Right lobe of liver (tissue), 6 donors: ENCODE measurements at places on chromosomes 12 and 14.
A peak's percentile ranks its signal among the peaks of the same experiment; 100 is the strongest.

DNA sequence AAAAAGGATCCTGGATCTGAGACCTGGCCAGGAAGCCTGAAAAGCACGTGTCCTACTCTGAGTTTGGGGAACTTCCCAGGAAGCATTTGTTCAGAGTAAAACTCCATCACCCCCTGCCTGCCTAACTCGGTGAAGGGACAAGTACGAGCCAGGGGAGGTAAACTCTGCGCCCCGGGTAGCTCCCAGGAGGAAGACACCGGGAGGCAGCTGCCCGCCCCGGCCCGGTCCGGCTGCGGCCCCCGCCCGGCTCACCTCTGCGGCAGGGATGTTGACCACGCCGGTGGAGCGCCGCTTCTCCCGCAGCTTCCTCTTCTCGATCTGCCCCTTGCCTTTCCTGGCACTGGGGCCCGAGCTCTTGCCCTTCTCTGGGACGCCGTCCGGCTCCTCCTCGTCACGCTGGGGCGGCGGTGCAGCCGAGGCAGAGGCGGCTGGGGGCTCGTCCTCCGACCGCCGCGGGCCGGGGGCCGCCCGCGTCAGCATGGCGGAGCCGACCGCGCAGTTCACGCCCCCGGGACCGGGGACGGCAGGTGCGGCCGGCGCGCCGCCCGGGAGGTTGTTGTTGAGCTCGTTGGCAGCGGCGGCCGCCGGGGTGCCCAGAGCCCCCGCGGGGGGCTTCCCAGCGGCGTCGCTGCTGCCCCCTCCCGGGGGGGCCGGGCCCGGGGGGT lies 1.2 kb downstream of the PAWR start:
- H3K27ac ChIP-seq: peak overlapping the region; percentile 89
- peak; percentile 73 for DNase-seq
- peak overlapping the region; percentile 81 for H3K4me3 ChIP-seq
- no peaks in the 10 kb centered on the region for H3K36me3 ChIP-seq

- H3K4me3 ChIP-seq: no peak overlapping the region
- H3K27me3 ChIP-seq: no peaks in the 10 kb centered on the region
- H3K36me3 ChIP-seq: no peaks in the 10 kb centered on the region
Observed at GRCh38 chr14:91830777-91831176, 36.6 kb downstream of the TC2N start.

DNA sequence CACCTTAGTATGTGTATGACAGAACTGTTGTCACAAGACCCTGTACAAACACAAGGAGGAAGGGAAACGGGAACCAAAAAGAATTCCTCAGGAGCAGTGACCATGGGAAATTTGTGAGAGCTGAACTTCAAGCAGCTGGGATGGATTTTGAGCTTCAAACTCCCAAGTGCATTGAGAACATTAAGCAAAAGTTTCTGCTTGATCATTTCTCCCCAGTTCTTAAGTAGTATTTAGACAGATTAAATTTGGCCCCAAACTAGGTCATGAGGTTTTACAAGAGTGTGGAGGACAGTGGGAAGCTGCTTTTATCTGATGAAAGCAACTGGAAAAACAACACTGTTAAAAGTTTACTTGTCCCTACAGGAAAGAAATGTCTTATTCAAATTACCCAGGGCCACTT lies 206.0 kb upstream of the DCN start:
- no peak for DNase-seq
- no peaks in the 10 kb centered on the region for H3K4me1 ChIP-seq
- no peaks in the 10 kb centered on the region for H3K36me3 ChIP-seq
- no peak overlapping the region for H3K27ac ChIP-seq
- H3K27me3 ChIP-seq: no peaks in the 10 kb centered on the region

GRCh38 chr14:72818998-72819397 lies 74.9 kb downstream of the DPF3 start:
- H3K27me3 ChIP-seq: no peaks in the 10 kb centered on the region
- no peak overlapping the region for H3K4me3 ChIP-seq
- no peak overlapping the region for H3K27ac ChIP-seq
- no peaks in the 10 kb centered on the region for H3K36me3 ChIP-seq

DNA sequence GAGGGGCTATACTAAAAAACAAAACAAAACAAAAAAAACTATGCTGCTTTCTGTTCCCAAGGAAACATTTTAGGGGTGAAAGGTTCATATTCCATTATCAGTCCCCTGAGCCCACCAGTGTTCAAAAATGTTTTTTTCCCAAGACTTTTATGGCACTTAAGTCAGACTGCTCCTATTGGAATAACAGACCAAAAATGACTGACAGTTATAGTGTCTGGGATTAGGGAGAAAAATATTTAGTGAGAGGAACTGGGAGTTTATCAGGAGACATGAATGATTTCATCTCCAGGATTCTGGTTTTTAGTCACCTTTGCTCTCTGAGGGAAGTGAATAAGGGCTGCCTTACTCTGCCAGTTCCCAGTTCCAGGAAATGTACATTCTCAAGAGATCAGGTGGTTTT lies 68.0 kb downstream of the PDE3A start:
- no peak overlapping the region for H3K27ac ChIP-seq
- H3K4me3 ChIP-seq: no peak overlapping the region
- no peaks in the 10 kb centered on the region for H3K27me3 ChIP-seq
- no peaks in the 10 kb centered on the region for H3K36me3 ChIP-seq
- H3K4me1 ChIP-seq: no peaks in the 10 kb centered on the region

- H3K4me3 ChIP-seq: peak overlapping the region; percentile 47
- no peaks in the 10 kb centered on the region for H3K27me3 ChIP-seq
- no peaks in the 10 kb centered on the region for H3K36me3 ChIP-seq
- DNase-seq: no peak
- no peaks in the 10 kb centered on the region for H3K4me1 ChIP-seq
Observed at GRCh38 chr12:75390156-75390898, 562 bp upstream of the GLIPR1L2 start.

GRCh38 chr12:105878964-105879363 lies 259.8 kb downstream of the NUAK1 start:
- no peak for DNase-seq
- no peak overlapping the region for H3K4me3 ChIP-seq
- H3K27me3 ChIP-seq: no peaks in the 10 kb centered on the region
- H3K4me1 ChIP-seq: no peaks in the 10 kb centered on the region

DNA sequence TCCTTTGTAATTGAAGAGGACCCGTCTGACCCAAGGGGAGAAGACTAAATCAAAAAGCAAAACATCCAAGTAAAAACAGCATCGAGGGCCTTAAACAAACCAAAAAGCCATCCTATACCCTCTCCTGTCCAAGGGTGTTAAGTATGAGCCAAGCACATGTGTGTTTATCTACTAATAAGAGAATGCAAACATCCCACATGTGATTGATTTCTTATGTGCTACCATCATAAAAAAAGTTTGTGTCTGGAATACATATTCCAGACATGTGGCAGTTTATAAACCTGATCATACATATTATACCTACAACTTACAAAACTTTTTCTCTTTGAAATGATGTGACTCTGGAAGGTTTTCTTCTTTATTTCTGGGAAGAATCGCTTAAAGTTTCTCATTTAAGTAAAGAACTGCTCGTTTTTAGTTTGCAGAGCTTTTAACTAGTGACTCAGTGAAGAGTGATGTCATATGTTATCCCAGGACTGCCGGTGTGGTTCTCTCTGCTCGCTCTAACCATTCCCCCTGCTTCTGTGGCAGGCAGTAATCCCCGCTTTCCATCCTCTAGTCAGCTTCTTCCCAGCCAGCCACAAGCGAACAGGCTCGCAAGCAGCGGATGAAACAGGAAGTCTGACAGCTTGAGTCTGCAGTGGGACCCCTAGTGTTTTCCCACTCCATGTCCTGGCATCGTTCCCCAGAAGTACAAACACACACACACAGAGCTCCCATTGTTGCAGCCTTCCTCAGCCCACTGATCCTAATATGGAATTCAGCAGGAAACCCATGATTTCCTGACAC lies 431 bp upstream of the RHOJ start:
- peak; percentile 60 for DNase-seq
- peak overlapping the region; percentile 65 for H3K27ac ChIP-seq
- no peak overlapping the region for H3K4me3 ChIP-seq
- H3K36me3 ChIP-seq: no peaks in the 10 kb centered on the region

DNA sequence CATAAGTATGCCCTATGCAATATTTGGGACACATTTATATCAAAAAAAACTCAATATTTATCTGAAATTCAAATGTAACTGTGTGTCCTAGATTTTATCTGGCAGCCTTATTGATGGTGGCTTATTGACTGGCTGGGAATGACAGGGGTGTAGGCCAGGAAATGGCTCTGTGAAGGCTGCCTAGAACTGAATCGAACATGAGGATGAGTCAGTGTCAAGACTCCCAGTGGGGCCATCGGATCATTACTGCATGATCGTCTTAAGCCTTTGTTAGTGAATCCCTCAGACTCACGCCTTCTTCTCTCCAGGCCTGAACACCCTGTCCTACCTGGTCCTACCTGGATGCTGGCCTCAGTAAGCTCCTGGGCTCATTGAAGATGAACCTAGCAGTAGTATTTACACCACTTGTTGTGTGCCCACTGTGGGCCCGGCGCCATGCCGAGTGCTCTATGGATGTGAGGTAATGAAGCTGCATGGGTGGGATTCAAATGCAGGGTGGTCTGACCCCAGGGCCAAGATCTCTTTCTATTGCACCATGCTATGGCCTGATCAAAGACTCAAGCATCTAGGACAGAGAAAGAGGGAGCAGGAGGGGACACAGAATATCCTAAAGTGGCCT lies 21.0 kb upstream of the FAIM2 start:
- no peaks in the 10 kb centered on the region for H3K36me3 ChIP-seq
- H3K4me1 ChIP-seq: no peaks in the 10 kb centered on the region
- H3K27me3 ChIP-seq: no peaks in the 10 kb centered on the region

DNA sequence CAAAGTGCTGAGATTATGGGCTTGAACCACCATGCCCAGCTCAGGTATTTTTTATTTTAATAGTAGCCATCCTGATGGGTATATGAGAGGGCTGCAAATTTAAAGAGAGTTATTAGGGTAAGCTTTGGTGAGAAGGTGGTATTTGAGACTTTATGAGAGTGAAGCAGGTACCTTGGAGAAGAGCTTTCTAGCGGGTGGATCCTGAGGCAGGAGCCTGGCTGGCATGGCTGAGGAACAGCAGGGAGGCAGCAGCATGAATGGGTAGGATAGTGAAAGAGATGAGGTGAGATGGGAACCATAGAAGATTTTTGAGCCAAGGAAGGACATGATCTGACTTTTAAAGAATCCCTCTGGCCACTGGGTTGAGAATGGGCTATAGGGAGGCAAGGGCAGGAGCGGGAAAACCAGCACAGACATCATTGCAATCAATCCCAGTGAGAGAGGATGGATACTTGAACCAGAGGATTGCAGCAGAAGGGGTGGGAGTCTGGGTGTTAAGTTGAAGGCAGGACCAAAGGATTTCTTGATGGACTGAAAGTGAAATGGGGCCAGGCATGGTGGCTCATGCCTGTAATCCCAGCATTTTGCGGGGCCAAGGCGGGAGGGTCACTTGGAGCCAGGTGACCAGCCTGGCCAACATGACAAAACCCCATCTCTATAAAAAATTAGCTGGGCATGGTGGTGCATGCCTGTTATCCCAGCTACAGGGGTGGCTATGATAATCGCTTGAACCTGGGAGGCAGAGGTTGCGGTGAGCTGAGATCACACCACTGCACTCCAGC lies 5.7 kb downstream of the SVOP start:
- H3K4me3 ChIP-seq: no peak overlapping the region
- DNase-seq: no peak
- H3K36me3 ChIP-seq: no peaks in the 10 kb centered on the region
- no peaks in the 10 kb centered on the region for H3K4me1 ChIP-seq

GRCh38 chr12:95124106-95124505 lies 50.7 kb upstream of the NR2C1 start:
- H3K4me1 ChIP-seq: no peaks in the 10 kb centered on the region
- no peaks in the 10 kb centered on the region for H3K27me3 ChIP-seq
- no peak for DNase-seq
- H3K36me3 ChIP-seq: no peaks in the 10 kb centered on the region

DNA sequence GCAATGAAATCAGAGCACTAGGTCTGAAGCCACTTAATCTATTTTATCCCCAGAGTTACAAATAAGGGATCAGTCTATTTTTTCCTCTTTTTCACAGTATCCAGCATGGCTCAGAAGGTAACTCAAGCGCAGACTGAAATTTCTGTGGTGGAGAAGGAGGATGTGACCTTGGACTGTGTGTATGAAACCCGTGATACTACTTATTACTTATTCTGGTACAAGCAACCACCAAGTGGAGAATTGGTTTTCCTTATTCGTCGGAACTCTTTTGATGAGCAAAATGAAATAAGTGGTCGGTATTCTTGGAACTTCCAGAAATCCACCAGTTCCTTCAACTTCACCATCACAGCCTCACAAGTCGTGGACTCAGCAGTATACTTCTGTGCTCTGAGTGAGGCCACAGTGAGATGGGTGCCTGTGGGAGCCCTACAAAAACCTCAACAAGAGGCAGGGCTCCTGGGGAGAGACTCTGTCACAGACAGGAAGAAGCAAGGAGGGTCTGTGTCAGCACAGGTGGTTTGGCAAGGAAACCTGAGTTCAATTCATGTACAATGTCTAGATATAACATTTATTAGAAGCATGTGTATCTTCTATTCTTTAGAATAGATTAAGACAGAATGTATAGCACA lies 334.3 kb upstream of the OR4E1 start:
- no peak overlapping the region for H3K4me3 ChIP-seq
- H3K27me3 ChIP-seq: no peaks in the 10 kb centered on the region
- no peaks in the 10 kb centered on the region for H3K4me1 ChIP-seq
- H3K27ac ChIP-seq: no peak overlapping the region
- H3K36me3 ChIP-seq: no peaks in the 10 kb centered on the region

DNA sequence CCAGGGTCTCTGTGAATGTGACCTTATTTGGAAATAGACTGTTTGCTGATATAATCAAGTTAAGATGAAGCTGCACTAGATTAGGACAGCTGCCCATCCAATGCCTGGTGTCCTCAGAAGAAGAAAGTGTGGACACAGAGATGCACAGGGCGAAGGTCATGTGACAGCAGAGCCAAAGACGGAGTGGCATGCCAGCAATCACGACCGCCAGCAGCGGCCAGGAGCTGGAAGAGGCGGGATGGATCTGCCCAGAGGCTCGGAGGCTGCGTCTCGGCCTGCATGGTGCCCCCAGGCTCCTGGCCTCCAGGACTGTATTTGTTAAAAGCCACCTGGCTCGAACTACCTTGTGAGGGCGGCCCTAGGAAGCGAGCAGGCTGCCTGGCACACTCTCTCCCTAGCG lies 76.5 kb downstream of the RFLNA start:
- H3K4me3 ChIP-seq: no peak overlapping the region
- no peak overlapping the region for H3K27ac ChIP-seq
- H3K27me3 ChIP-seq: no peaks in the 10 kb centered on the region
- no peaks in the 10 kb centered on the region for H3K36me3 ChIP-seq

DNA sequence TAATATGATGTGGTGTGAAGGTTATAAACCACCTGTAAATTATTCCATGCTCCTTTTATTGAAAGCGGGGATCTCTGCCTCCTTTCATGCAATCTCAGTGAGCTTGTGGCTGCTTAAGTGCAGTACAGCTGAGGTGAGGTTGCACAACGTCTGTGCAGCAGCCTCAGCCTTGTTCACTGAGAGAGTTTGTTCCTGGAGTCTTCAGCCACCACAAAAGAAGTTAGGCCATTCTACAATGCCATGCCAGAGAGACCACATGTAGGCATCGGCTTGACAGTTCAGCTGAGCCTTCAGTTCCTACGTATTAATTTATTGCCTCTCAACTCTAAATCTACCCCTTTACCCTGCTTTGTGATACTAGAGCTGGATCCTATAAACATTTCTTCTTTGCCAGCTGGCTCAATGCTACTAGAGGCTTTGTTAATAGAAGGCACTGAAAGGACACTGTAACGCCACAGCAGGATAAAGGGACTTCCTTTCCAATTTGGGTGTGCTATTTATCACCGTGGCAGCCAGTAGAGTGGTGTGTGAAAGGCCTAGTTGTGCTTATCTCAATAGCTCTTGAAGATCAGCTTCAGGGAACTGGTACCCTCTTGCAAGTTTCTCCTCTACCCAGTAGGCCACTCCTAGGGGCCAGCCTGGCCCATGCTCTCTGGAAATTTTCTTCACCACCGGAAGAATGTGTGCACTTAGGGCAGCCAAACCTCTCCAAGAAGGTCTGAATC lies 337.7 kb downstream of the IPO8 start:
- no peaks in the 10 kb centered on the region for H3K27me3 ChIP-seq
- H3K27ac ChIP-seq: no peak overlapping the region
- no peak overlapping the region for H3K4me3 ChIP-seq
- H3K36me3 ChIP-seq: no peaks in the 10 kb centered on the region
- DNase-seq: no peak
